ENCODE measurements at places on chromosomes 11 and 22.

- no peak for DNase-seq
Observed at GRCh38 chr11:2869561-2870427, 15.8 kb downstream of the CDKN1C start.

- no peak for DNase-seq
Observed at GRCh38 chr11:111557425-111558111, 17.0 kb downstream of the LAYN start.

DNA sequence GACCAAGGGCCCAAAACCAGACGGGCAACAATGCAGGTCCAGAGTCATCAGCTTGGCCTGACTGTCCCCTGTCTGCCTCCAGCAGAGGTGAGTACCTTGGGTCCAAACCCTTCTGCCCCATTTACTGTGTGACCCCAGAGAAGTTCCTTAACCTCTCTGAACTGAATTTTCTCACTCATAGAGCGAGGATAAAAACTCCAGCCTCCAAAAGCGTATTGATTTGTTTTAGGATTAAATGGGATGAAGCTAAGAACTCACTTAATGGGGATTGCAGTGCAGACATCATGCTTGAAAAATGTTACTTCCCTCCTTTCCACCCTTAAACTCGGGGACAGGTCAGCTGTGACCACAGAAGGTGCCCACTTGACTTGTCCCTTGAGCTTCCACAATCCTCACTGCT lies 22.6 kb downstream of the IGLL1 start:
- DNase-seq, result no peak

DNA sequence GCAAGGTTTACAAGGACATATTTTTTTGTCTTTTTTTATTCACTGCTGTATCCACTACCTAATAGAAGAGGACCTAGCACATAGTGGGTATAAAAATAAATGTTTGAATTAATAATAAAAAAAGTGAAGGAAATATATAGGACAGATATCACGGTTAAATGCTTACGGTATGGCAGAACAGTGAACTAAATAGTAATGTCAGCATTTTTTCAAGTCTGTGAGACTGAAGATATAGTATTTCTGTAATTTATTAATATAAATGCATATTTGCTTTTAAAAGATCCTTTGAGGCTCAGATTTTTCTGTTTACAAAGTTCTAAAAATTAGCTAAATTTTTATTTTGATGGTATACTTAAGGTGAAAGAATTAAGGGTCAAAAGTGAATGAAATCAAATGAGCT lies 68.6 kb upstream of the CNTN5 start:
- no peak for DNase-seq
